ENCODE measurements at places on chromosomes 2 and 18. TPM values are rescaled to one million over a fixed set of nuclear protein-coding genes. Genes with fewer than 3 reads are reported as not detected.

GRCh38 chr2:109535217-109535946 is 78.4 kb downstream of the SEPTIN10 start:
- peak; percentile 27 for DNase-seq

- no peak for DNase-seq
Measured at GRCh38 chr2:215607766-215608165, 171.9 kb upstream of the FN1 start.

GRCh38 chr2:219829667-219830352 is 202.4 kb downstream of the SLC4A3 start:
- DNase-seq: no peak

- DNase-seq: no peak
Measured at GRCh38 chr2:37059841-37060240, 24.3 kb downstream of the HEATR5B start.

DNA sequence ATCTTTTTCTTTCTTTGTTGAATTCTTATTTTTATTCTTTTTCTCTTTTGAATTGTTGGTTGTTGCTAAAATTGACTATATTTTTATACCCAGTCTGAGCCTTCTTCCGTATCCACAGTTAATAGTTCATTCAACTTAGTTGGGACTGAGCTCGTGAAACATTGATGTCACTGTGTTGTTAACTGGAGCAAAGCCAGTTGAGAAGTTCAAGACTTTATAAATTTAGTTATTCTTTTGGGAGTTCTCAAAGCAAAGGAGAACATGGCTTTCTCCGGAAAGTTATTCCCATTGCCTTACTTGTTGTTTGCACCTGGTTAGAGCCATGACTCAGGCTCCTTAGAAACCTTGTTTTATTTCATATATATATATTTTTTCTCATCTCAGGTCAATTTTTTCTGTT is 8.8 kb downstream of the CTLA4 start:
- no peak for DNase-seq

DNA sequence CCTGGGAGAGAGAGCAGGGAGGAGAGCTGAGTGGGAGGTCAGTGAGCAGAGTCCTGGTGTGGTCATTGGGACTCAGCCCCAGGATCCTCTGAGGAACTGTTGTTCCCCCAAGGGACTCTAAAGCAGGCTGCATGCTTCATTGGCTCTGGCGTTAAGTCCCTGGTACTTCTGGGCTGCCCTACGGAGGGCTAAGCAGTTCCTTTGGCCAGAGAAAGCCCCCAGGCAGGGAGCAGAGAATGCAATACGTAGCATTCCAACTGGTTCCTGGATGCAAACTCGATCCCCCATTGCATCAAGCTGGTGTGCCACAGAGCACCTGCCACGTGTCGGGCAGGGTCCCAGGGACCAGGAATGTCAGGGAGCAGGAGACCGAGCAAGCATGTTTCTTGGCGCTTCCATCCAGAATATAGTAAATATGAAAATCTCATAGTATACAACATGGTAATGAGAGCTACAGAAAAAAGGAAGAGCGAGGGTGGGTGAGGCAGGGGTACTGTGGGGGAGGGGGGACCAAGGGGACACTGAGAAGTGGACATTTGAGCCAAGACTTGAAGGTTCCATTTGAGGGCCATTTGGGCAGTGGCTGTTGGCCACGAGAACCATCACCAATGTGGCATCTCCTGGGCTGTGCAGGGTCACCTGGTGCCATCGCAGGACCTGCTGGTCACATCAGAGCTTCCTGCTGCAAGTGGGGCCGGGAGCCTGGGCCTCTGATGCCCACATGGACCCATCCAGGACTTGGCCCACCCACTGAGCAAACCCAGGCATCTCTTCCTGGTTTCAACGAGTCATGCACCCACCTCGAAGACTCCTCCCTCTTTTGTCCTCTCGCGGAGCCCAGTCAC is 160.4 kb downstream of the ASB1 start:
- no peak for DNase-seq

DNA sequence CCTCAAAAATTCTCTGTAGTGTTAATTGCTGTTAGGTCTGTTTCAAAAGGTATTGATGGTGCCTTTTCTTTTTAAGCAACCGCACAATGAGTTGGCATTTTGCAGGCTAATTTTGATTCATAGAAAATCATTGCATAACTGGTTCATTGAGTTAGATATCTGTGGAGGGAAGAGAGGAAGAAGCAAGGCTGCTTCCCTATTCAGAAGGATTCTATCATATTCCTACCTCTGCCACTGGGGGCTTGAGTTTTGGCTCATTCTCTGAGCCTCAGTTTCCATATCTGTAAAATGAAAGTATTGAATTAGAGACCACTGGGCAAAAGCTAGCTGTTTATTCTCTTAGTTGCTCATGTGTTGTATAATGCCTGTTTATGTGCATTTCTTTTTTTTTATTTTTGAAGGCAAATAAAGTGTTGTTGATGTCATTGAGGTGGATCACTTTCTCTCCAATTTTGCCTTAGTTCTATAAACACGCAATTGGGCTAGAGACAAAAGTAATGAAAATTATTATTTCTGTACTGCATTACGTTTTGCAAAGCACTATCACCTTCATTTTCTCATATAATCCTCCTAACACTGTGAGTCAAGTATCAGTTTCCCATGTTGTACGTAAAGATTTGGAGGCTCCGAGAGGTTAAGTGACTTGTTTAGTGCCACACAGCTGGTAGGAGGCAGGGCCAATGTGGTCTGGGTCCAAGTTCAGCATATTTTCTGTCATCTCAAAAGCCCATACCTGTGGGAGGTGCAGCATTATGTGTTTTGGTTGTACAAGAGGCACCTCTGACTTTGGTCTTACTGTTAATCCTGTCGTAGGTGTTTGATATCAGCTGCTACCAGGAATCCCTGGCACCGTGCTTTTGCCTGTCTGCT is 5.9 kb downstream of the TRIB2 start:
- DNase-seq: no peak

GRCh38 chr2:12856934-12857601 is 140.3 kb downstream of the TRIB2 start:
- DNase-seq: no peak

- no peak for DNase-seq
Measured at GRCh38 chr2:39603436-39603835, 62.3 kb upstream of the TMEM178A start.

DNA sequence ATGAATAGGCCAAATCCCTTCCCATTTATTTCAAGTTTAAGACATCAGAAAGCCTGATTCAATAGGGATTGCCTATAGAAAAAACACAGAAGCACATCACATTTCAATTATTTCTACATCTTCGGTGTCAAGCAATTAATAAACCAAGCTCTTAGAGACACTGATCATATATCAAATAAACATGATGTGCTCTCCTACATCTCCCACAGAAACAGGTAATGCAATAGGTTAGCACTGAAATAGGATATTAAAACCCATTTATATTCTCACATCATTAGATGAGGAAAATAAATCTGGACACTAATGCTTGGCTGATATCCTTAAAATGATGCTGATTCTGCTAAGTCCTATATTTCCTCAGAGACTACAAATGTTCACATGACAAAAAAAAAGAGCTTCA is 364.7 kb downstream of the MBD2 start:
- no peak for DNase-seq

- no peak for DNase-seq
Measured at GRCh38 chr2:118693287-118693822, 154.1 kb downstream of the EN1 start.

DNA sequence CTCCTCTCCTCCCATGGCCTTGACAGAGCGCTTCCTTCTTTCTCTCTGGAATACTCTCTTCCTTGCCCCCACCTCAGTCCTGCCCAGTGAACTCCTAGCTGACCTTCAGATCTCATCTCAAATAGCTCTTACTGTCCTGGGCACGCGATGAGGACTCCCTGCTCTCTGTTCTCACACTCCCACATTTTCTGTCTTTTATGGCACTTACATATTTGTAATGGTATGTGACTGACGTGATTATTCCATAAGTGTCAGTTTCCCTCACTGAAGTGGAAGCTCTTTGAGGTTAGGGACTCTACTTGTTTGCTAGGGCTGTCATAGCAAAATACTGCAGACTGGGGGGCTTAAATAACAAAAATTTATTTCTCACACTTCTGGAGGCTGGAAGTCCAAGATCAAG is 1.7 kb upstream of the DYSF start:
- no peak for DNase-seq

- no peak for DNase-seq
Measured at GRCh38 chr18:36757081-36757480, 71.7 kb downstream of the TPGS2 start.

GRCh38 chr2:50613161-50613560 is 418.8 kb downstream of the NRXN1 start:
- DNase-seq: no peak

- no peak for DNase-seq
Measured at GRCh38 chr18:50427896-50428295, 53.0 kb downstream of the SKA1 start.

- no peak for DNase-seq
Measured at GRCh38 chr2:239255218-239255617, 145.6 kb downstream of the HDAC4 start.

Gene POTEC
- not detected for total RNA-seq

Gene CNTNAP5
- total RNA-seq: not detected

Gene DCDC2C
- 4.6 TPM for total RNA-seq

Gene NAB1
- 95.7 TPM for total RNA-seq

Gene ACMSD
- total RNA-seq: not detected

Gene NYAP2
- total RNA-seq: 0.22 TPM

Gene ABHD1
- 3.6 TPM for total RNA-seq

Gene CYP26B1
- total RNA-seq: 12.7 TPM

Gene SERPINB13
- not detected for total RNA-seq

Gene POLE4
- total RNA-seq: 42.0 TPM

Gene PLA2R1
- 31.6 TPM for total RNA-seq

Gene GALNT3
- 2.5 TPM for total RNA-seq

Gene SERPINB5
- not detected for total RNA-seq

Gene LBX2
- 0.53 TPM for total RNA-seq

All from sciatic nerve (tissue), 2 donors.